Colonic mucosa (tissue), 4 donors: ENCODE measurements at places on chromosomes 3 and 15.

- no peak for DNase-seq
Measured at GRCh38 chr15:55827204-55827603, 84.3 kb upstream of the PRTG start.

GRCh38 chr15:99628374-99629001 is 62.7 kb downstream of the MEF2A start:
- DNase-seq = no peak

DNA sequence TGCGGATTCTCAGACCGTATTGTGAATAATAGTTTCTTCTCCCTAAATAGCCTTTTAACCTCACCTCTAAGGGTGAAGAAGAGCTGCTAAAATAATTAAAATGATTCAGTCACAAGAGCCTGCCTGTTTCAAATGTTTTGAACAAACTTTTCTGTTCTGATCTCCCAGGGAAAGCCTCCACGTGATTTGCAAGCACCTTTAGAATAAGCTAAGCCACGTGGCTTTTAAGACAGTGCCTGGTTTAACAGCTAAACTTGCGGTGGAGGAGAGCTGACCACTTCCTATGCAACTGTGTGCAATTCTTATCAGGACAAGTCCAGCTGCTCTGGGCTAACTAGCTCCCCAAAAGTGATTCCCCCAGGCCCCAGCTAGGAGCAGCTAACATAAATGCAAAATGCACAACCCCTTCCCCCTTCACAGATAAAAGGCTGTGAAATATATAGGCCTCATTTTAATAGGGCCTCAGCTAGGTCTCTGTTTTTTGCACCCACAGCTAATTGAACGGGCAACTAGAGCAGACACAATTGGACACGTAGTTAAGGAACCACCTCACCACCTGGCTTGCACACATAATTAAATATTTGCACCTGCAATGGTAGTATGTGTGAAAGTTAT is 401.2 kb upstream of the NR2F2 start:
- no peak for DNase-seq

DNA sequence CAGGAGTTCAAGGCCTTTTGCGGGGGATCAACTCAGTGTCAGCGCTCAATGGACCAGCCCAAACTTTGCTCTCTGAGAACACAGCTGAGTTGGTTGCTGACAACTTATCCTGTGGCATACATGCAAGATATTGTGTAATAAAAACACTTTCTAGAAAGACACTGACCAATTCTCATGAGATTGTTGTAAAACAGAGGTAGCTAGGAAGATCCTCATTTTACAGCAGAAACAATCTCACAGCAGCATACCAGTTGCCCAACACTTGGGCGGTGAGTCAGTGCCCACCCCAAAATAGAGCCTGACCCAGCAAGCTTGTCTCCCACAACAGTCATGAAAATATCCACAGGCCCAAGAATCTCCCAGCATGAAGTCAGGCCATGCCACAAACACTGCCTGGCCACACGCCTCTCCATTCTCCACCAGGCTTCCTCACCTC is 18.2 kb downstream of the KLHL6 start:
- DNase-seq = no peak

- no peak for DNase-seq
Measured at GRCh38 chr3:14519406-14519805, 20.7 kb downstream of the GRIP2 start.

GRCh38 chr3:142272200-142272891 is 47.0 kb upstream of the GK5 start:
- no peak for DNase-seq

DNA sequence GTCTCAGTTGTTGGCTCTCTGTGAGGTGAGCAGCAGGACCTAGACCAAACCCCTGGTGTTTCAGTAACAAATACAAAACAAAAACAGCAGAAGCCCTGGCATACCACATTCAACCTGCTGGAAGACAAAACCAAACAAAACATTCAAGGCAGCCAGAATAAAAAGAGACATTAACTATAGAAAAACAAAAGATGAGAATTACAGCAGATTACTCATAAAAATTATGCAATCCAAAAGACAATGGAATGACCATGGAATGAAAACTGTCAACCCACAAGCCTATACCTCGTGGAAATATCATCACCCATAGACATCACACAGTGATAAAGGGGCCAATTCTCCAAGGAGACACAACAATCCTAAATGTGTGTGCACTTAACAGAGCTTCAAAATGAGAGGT is 106.0 kb upstream of the IQSEC1 start:
- no peak for DNase-seq

DNA sequence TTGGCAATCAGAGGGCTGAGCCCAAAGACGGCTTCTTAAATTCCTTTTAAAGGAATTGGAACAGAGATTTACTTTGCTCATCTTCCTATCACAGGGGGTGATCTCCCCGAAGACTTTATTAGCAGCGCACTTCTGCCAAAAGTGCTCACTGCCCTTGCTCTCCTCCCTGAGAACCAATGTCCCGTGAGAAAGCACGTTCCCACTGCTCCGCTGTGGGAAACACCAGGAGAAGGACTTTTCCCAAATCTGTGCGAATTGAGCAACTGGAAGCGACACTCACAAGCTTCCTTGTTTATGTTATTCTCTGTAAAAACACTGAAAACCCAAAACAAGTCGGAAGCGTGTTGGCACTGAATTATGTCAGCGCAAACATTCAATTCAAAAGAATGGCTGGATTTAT is 670.8 kb upstream of the NR2F2 start:
- DNase-seq = no peak

DNA sequence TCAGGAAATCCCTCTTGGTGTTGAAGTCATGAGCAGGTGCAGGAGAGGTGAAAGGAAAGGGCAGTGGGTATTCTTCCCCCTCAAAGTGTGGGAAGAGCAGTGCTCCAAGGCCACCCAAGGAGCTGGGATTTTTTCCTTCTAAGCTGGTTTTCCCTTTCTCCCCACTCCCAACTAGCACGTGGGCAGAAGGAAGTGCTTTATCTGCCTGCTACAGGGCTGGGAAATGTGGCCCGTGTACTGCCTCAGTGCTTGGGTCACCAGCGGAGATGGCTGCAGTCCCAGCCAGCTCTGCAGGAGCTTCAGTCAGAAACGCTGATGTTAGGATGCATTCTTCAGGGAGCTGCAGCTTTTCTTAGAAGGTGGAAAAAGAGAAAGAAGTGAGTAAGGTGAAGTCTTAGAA is 99.2 kb downstream of the CACNA1D start:
- no peak for DNase-seq

- no peak for DNase-seq
Measured at GRCh38 chr15:70362886-70363285, 265.2 kb upstream of the TLE3 start.

DNA sequence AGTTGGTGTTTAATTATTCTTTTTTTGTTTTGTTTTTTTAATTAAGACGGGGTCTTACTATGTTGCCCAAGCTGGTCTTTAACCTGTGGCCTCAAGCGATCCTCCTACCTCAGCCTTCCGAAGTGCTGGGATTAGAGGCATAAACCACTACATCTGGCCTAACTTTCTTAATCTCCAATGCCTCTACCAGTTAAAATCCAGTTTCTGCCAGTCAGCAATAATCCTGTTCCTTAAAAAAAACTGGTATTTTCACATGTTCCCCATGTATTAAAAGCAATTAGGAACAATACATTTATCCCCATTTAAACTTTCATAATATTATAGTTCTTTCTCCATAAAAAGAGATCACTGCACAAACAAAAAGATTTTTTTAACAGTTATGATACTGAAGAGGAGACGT is 21.2 kb downstream of the DCAF1 start:
- DNase-seq = no peak

- no peak for DNase-seq
Measured at GRCh38 chr15:26981492-26981891, 10.5 kb downstream of the GABRG3 start.

GRCh38 chr3:27354161-27354560 is 15.0 kb downstream of the NEK10 start:
- no peak for DNase-seq
